Stimulated activated CD4-positive, alpha-beta T cell treated with anti-CD3 and anti-CD28 coated beads, Interleukin-1b, Interleukin-23, amount 100 ng/mL, for 1 hour (primary cell): ENCODE measurements at places on chromosomes 1 and 21.

- no peak for DNase-seq
These were observed 2.9 kb downstream of the NCDN start for GRCh38 chr1:35560256-35561225.

GRCh38 chr1:183674339-183674738 lies 21.2 kb upstream of the APOBEC4 start:
- DNase-seq: no peak

DNA sequence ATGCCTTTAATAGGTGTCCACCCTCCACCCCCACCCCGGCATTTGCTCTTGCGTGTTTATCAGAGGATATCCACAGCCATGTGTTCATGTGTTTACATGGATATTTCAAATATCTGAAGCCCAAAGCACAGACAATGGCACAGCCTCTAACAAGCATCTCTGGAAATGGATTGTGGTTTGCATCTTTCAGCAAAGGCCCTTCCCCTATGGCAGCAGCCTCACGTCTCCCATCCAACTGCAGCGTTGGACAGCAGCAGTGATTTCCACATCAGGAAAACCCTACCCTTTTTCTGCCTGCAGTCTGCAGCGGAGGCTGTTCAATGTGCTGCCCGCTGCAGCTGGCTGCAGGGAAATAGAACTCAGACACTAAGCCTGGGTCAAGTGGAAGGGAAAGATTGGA lies 1.6 kb downstream of the RASSF5 start:
- no peak for DNase-seq

DNA sequence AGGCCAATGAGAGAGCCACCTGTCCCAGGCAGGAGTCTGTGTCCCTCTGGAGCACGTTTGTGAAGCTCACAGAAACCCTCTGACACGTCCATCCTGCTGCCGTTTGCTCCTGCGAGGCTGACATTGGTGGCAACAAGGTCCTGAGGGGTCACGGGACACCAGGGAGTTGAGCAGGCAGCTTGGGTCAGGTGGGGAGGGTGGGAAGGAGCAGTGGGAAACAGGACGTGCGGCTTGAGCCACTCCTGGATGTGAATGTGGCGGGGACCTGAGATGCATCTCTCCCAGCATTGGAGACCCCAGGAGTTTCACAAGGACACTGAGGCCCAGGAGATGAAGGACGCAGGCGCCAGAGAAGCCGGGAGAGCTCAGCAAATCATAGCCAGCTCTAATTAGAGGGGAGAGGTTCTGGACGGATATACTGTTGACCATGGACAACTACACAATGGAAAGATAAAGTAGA lies 149.0 kb downstream of the PEX14 start:
- no peak for DNase-seq

- no peak for DNase-seq
These were observed 23.1 kb downstream of the IL10RB start for GRCh38 chr21:33289199-33289819.

DNA sequence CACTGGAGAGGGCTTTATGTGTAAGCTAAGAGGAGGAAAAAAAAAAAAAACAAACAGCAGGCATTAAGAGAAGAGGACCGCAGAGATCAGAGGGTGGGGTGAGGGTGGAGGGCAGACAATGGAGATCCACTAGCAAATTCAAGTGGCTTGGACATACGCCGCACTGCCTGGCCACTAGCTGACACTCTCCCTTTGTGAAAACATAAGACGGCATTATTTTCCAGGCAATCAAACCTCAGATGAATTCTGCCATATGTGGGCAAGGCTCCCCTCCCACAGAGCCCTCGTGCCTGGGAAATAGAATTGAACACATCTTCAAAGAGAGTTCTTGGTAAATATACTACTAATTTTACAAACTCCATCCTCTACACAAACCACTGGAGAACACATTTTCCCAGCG lies 53.6 kb downstream of the ERG start:
- no peak for DNase-seq

GRCh38 chr1:91621907-91622306 lies 121.3 kb downstream of the CDC7 start:
- no peak for DNase-seq

DNA sequence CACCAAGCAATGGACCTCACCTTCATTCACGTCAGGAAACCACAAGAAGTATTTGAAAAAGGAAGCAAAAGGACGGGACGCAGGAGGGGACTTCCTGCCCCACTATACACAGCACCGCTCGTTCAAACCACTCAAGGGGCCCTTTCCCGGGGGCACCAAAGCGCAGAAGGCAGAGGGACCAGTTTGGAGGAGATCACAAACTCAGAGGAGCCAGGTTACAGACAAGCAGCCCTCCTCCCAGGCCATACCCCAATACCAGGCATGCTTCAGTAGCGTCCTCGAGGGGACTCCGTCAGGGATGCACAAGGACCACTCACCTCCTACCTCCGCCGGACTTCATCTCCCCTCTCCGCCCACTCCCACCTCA lies 685 bp downstream of the CRTC2 start:
- DNase-seq: no peak

DNA sequence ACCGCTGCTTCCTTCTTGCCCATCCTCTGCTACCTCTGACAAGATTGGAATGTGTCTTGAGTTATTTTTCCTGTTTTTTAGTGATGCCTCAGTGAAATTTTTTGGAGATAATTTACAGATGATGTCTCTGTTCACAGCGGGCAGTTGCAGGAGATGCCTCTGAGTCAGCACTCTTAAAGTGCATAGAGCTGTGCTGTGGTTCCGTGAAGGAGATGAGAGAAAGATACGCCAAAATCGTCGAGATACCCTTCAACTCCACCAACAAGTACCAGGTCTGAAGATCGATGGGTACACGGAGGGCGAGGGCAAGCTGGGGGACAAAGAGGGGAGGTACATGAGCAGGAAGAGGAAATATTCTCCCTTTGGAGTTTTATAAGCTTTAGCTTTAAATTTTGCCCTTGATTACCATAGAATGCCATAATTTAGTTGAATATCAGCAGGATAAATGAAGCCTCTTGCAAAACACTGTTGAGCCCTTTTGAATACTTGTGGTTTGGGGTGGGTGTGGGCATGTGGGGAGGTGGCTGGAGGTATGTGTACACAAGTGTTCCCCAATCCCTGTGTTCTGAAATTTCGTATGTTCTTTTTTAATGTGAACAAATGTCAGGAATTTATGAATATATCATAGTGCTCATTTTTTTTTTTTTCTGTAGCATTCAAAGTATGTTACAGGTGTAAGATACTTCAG lies 19.8 kb downstream of the ATP1A1 start:
- DNase-seq: no peak

DNA sequence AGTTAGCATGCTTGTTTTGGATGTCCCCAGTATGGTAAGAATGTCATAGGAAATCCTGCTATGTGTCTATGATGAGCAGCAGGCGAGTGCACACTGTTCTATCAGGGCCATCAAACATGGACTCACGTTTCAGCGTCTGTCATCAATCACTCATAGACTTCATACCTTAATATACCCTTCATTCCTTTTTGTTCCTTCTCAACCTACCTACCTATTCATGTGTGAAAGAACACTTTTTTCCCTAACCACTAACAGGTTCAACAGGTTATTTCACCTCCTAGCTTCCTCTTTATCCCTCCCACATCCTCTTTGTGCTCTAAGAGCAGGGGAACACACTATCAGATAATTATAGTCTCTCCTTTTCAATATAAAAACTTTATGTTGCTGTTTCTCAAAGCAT lies 300.6 kb downstream of the TM2D1 start:
- no peak for DNase-seq

DNA sequence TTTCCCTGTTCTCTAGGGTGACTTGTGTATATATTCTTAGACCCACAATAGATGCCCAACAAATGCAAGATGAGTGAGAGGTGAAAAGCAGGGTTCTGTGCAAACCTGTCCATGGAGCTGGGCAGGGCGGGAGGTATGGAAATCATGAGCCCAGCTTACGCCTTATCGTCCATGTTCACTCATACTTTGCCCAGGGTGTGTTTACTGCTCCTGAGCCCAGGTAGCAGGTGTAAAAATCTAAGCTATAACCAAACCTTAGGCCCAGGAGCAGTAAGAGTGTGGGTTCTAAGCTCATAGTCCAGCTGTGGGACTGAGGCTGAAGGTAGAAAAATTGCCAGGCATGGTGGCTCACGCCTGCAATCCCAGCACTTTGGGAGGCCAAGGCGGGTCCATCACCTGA lies 48.1 kb downstream of the CACNA1E start:
- no peak for DNase-seq
